ENCODE measurements at places on chromosomes 5 and 9.

DNA sequence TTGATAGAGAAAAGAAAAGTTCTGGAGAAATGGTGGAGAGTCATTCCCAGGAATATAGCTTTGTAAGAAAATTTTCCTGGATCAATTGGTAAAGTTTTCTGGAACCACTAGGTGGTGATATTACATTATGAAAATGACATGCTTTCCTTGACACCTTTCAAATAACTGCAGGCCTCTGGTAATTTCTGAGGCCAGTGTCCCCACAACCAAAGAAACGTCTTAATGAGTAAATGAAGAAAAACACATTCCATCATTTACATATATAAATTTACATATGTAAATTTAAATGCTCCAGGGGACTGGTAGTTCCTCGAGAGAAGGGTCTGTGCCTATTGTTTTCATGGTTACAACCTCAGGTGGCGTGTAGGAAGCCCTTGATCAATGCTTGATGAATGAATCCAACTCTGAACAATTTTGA is 17.2 kb upstream of the RGS3 start:
- peak; percentile 65 for DNase-seq

DNA sequence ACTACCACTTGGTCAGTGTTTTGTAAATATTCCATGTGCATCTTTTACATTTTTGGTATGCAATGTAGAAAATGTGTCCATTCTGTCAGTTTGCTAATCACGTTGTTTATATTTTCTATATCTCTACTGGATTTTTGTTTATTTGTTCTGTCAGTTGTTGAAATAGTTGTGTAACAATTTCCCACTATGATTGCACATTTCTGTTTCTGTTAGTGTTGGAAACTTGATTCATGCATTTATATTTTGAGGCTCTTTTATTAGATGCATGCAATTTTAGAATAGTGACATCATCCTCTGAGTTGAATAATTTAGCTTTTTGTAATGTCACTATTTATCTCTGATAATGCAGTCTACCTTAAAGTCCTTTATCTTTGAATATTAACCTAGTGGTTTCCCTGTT is 25.8 kb upstream of the LECT2 start:
- peak; percentile 47 for DNase-seq

GRCh38 chr5:96517295-96517694 is 84.2 kb upstream of the PCSK1 start:
- DNase-seq: peak; percentile 66

- DNase-seq: no peak
These were observed 418.8 kb upstream of the CCNH start for GRCh38 chr5:87831499-87831898.

GRCh38 chr9:137721479-137721878 is 102.7 kb downstream of the EHMT1 start:
- no peak for DNase-seq

GRCh38 chr9:19496321-19497050 is 87.7 kb downstream of the ACER2 start:
- DNase-seq: no peak

GRCh38 chr9:82147798-82148425 is 159.3 kb downstream of the SPATA31D1 start:
- DNase-seq: peak; percentile 24

- no peak for DNase-seq
These were observed 58.1 kb downstream of the ALDH7A1 start for GRCh38 chr5:126536874-126537273.

DNA sequence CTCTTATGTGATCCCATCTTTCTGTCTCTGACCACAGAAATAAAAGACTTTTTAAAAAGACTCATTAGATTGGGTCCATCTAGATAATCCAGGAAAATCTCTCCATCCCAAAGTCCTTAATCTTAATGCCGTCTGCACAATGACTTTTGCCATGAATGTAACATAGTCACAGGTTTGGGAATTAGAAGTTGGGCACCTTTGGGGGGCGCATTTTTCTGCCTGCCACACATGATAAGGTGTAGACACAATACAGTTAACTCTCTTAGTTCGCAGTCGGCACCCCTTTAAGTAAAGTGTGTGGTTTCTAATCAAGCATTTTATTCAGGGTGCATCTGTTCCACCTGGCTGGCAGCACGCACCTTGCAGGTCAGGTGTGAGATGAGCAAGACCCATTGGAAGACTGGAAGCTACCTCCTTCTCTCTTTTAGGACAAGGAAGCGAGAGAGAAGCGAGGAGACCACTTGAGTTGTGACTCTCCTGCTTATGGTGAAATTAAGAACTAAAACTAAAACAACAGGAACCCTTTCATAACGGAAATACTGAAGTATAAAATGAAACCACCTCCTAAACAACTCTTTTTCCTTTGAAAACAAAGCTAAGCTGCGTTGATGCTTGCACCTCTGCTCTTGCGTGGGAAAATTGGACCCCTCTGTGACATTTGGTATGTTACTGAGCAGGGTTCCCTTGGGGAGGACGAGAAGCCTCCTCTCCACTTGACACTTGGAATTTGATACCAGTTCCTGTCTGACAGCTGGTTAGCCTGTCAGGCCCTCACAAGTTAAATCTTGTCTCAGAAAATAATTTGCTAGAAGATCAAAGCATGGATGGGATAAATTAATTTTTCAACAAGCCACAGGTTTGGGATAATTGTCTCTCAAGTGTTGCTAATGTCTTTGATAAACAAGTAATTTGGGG is 304.6 kb upstream of the DMRT1 start:
- no peak for DNase-seq

- no peak for DNase-seq
These were observed 20.8 kb upstream of the SLC6A3 start for GRCh38 chr5:1465966-1466471.
